Mesothelial cell of epicardium (in vitro differentiated cells): ENCODE measurements at places on chromosomes 11 and 22. TPM values are rescaled to one million over a fixed set of nuclear protein-coding genes. Genes with fewer than 3 reads are reported as not detected.

PSMC3 gene
- 88.9 to 97.2 TPM (median 91.7 TPM) in 3 replicates for total RNA-seq

KBTBD4 gene
- total RNA-seq, result 15.1 to 15.9 TPM (median 15.7 TPM) in 3 replicates

RNF26 gene
- 36.1 to 37.1 TPM (median 36.2 TPM) in 3 replicates for total RNA-seq

CBLIF gene
- not detected in 3 replicates for total RNA-seq
